ENCODE measurements at places on chromosomes 3 and 15.

- DNase-seq, result peak; percentile 30
Measured at GRCh38 chr3:113912552-113913236, 35.1 kb upstream of the ZDHHC23 start.

GRCh38 chr15:42832576-42832975, 88.0 kb downstream of the TTBK2 start:
- DNase-seq, result no peak

DNA sequence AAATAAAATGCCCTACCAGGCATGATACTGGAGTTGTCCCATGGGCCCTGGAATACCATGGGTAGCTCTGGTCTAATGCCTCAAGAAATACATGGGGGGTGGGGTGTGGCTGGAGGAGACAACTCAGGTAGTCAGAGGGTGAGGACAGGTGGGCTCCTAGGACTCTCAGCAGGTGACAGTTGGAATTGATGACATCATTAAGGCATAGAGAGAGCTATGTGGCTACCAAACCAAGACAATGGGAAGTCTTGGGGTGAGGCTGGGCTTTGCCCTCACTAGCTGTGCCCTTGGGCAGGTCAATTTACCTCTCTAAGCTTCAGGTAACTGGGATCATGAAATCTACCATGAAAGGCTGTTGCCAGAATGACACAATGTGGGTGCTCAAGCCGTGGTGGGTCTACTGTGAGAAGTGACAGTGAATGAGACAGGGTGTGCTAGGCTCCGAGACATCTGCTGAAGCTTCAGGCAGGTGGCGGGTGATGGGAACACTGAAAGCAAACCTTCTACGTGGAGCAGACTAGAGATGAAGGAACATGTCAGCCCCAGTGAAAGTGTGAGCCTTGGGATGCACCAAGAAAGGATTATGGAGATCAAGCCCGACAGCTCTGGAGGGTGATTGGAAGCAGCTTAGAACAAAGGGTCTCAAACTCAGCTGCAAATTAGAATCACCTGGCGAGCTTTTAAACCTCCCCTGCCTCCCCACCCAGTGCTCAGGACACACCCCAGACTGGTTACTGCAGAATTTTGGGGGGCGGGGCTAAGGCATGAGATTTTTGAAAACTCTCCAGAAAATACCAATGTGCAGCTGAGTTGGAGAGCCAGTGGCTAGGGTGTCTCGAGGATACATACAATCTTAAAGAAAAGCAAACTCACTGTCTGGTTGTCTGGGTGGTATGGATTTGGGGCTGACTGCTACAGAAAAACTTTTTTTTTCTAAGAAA, 21.5 kb downstream of the SLC6A20 start:
- DNase-seq, result no peak

DNA sequence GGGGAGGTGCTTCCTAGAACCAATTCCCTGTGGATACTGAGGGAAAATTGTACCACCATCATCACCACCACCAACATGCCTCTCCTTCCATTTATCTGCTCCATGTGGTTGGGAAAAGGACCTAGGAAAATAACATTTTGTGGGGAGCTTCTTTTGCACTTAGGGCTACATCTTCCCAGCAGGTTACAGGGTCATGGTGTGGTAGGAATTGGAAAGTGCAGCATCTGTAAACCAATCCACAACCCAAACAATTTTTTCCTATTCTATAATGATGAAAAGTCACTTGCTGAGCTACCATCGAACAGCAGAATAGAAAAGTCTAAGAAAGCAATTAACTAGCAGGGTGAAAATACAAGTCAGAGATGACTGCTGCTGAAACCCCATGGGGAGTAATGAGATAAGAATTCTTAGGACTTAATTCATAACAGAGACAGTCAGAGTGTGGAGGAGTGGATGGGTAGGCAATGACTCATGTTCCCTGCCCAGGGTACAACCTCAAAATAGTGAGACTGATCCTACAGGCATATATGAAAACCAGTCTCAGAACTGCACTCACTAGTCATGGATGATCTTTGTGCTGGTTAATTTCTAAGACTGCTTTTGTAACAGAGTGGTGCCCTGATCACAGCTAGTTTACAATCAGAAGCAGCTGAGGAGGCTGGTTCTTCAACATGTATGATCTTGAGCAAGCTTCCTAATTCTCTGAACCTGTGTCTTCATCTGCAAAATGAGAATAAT, 38.1 kb upstream of the LEKR1 start:
- DNase-seq, result peak; percentile 39

DNA sequence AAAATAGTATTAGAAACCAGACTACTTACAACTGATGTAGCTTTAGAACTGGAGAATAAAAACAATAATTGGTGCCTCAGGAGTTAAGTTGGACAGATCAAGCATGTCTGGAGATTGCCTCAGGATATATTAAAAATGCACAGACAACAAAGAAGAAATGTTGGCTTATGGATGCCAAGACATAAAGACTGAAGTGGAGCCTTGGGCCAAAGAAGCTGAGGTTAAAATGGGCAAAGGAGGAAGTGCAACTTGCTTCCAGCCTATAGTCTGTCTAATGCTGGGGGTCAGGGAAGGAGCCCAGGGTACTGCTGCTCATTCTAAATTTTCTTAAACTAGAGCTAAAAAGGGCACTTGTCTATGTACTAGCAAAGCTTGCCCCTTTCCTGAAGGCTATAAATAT, 77.5 kb downstream of the ESYT3 start:
- no peak for DNase-seq

DNA sequence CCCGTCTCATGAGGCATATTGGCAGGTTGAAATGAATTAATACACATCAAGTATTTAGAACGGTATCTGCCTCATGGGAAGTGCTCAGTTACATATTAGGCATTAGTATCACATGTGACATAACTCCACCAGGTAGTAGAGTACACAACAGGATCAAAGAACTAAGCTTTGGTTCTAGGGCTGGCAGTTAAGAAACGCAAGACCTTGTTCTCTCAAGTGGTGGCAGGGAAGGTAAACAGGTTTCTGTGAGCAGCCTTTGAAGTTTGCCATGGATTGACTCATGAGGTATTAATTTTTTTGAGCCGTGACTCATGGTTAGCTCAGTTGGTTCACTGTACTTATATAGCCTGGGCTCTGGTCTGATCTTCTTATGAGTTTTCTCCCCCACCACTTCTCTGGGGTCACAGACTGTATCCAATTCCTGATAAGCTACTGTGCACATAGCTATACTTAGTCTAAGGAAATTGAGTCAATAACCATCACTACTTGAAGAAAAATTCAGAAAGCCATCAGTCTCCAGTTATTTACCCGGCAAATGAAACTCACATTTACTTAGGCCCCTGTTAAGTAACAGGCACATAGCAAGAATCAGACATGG, 155.6 kb upstream of the STT3B start:
- no peak for DNase-seq

DNA sequence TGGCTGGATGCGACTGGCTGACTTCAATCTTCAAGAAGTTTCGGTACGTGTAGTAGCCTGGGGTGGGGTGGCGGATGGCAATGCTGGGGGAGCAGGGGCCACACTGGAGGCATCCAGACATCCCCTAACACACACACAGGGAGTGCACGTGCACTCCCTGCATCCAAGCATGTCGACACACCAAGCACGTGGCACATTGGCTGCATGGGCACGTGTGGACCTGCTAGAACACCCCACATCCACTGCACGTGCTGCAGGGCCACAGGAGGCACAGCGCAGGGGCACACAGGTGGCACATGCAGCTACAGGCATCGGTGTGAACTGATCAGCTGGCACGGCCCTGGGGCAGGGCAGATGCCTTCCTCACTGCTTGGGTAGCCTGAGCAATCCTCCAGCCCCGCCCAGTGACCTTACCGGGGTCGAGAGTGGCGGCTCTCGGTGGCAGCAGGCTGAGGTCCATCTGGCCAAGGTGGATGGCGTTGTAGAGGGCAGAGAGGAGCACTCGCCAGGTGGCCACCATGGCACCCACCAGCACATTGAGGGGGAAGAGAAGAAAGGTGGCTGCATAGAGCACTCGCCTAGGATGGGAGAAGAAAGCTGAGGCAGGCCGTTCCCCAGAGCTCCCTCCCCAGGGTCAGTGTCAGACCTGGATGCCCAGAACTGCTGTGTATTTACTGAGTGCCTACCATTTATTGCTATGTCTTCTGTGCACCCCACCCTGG, 7.5 kb downstream of the ISLR start:
- DNase-seq, result no peak

- no peak for DNase-seq
Measured at GRCh38 chr3:59981377-59981776, 931.6 kb upstream of the CFAP20DC start.

DNA sequence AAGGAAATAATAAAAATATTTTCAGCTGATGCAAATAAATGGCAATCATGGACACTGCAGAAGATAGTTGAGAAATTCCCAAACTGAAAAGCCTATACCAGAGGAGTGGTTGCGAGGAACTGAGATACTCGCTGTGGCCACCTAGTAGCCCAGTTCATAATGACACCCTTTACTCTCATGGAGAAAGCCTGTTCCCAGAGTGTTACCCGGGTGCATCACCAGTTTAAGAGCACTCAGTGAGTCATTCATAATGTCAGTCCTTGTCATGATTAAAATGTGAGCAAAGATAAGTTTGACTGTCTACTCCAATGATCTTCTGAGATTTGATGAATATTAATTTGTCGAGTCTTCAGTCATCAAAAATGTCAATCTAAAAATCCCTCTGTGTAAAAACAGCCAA, 138.4 kb upstream of the LRRC3B start:
- no peak for DNase-seq

- DNase-seq, result no peak
Measured at GRCh38 chr15:31211353-31211752, 109.8 kb upstream of the TRPM1 start.

DNA sequence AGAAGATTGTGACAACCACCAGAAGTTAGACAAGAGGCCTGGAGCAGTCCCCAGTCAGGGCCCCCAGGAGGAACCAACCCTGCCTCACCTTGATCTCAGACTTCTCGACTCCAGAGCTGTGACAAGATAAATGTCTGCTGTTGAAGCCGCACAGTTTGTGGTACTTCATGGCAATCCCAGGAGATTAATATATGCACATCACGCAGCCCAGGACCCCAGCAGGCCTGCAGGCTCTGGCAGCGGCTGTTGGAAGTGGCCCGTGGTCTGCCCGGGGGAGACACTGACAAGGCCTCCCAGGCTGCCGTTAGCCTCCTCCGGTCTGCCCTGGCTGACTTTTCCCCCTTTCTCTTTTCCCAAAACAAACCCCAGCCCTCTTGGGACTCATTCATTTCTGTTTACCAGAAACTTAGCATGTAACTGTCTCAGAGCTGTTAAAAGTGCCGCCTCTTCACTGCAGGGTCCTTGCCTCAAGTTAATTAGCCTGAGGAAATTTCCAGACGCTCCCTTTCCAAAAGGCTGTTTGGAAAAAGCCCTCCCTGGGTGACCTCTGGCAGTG, 183.5 kb upstream of the LYSMD4 start:
- DNase-seq, result no peak

- DNase-seq, result no peak
Measured at GRCh38 chr3:160369784-160370183, 29.2 kb downstream of the IFT80 start.

- no peak for DNase-seq
Measured at GRCh38 chr3:133761605-133762484, 15.7 kb downstream of the TF start.

DNA sequence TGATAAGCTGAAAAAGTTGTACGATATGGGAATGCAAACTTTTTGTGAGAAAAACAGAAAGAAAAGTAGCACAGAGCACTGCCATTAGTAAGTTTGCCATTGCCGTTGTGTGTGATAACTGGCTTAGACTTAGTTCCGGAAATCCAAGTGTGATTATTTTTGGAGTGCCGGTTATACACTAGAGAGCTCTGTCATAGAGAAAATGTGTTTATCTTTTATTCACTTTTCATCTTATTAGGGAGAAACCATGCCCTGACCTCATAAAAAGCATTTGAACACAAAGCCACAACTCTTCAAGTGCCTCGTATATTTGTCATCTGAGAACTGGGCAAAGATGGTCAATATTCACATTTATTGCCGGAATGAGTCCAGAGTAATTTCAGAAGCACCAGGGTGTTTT, 36.1 kb downstream of the CTDSPL start:
- DNase-seq, result no peak

DNA sequence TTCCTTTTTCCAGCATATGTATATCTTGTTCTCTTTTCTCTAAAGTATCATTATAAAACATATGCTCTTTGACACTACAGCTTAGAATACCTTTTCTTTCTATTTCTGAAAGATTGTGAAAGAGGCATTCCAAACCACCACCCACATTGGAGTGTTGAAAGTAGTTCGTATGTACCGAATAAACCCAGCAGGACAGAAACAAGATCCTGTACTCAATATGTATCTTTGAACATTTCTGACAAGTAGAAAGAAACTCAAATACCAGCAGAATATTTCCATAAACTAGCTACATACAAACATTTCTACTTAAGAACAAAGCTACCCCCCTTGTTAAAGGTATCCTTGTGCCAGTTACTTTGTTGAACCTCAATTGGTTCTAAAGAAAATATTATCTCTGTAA, 415.3 kb upstream of the ALCAM start:
- DNase-seq, result no peak

GRCh38 chr3:22729981-22730380, 473.1 kb upstream of the UBE2E2 start:
- no peak for DNase-seq

GRCh38 chr3:20490996-20491395, 305.0 kb upstream of the SGO1 start:
- DNase-seq, result no peak

DNA sequence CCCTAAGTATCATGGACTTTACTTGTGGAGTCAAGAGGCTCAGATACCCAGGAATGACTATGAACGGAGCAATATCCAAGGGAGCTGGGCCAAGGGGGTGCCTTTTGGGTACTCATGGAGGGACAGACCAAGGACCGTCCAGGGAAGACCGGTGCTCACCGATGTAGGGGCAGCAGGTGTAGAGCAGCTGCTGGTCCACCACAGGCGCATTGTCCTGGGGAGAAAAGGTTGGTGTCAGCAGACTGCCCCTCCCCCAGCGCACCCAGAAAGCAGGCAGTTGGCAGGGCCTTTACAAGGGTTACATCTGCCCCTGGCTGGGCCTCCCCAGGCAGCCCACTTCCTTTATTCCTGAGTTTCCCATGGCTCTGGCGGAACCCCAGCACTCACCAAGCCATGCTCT, 7.5 kb downstream of the CDAN1 start:
- no peak for DNase-seq

DNA sequence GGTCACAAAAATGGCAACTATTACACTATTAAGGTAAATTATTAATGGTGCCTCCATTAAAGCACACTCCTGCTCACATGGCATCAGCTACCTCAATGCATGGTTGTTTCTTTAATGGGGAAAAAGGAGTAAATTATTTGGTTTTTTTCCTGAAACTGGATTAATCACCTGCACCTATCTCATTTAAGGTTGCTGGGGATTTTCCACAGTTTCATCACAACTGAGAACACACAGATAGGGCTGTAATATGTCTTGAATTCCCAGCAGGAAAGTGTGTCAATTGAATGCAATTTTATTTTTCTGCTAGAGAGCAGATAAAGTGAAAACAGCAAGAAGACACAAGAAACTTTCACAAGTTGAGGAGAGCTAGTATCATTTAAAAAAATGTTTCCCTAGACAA, 36.4 kb downstream of the RFTN1 start:
- no peak for DNase-seq

- peak; percentile 68 for DNase-seq
Measured at GRCh38 chr3:158802409-158803268, 785 bp downstream of the MFSD1 start.

DNA sequence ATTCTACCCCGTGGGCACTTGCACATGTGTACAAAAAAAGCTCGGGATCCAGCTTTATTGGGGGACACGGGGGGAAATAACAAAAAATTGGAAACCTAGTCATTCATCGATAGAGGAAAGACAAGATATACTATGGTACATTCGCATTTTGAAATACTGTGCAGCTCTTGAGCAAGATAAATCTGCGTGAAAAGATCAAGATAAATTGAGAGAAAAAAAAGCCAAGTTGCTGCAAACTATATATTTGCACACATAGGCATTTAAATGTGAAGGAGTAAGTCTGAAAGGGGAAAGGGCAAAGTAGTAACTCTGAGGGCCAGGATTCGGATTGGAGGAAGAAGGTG, 620 bp upstream of the UBR1 start:
- no peak for DNase-seq

All from suppressor macrophage treated with lipopolysaccharide for 4 hours (primary cell).